ENCODE measurements at places on chromosomes 5 and 9. TPM values are rescaled to one million over a fixed set of nuclear protein-coding genes. Genes with fewer than 3 reads are reported as not detected.

DNA sequence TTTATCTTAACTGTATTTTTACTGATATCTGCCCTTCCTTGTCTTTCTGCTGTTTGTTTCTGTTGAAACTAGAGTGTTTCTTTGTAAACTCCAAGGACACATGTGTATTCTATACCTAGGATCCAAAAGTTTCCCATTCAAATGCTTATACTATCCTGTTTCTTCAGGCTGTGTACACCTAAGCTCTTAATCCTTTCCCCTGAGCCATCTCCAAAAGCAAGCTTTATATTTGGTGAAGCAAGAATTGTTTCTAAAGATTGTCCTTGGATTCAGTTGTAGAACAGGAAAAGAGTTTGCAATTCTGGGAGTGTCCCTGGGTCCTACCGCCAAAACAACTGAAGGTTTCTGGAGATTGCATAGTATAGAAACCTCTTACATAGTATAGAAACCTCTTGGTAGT is 65.9 kb downstream of the CWC27 start:
- no peak overlapping the region for H3K27ac ChIP-seq
- no peaks in the 10 kb centered on the region for H3K27me3 ChIP-seq
- no peaks in the 10 kb centered on the region for H3K36me3 ChIP-seq
- no peak overlapping the region for H3K4me3 ChIP-seq
- H3K4me1 ChIP-seq, result peaks cover 11% of the 10 kb centered on the region

DNA sequence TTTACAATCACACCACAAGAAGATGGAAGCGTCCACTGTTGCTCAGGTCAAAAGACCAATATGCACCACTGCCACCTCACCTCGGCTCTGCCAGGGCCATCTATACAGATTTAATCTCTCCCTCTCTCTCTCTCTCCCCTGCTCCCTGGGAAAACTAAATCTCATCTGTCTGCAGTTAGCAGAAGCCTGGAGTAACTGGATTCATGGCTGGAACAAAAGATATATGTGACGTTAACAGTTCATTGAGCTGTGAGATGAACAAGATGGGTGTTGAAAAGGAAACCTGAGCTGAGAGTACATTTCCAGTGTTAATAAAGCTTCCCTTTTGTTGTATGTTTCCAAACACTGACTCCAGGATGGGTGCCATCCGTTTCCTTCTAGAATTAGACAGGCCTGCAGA is 369.7 kb downstream of the CDK5RAP2 start:
- no peaks in the 10 kb centered on the region for H3K4me1 ChIP-seq
- DNase-seq, result no peak
- H3K27me3 ChIP-seq, result no peaks in the 10 kb centered on the region
- no peak overlapping the region for H3K4me3 ChIP-seq

DNA sequence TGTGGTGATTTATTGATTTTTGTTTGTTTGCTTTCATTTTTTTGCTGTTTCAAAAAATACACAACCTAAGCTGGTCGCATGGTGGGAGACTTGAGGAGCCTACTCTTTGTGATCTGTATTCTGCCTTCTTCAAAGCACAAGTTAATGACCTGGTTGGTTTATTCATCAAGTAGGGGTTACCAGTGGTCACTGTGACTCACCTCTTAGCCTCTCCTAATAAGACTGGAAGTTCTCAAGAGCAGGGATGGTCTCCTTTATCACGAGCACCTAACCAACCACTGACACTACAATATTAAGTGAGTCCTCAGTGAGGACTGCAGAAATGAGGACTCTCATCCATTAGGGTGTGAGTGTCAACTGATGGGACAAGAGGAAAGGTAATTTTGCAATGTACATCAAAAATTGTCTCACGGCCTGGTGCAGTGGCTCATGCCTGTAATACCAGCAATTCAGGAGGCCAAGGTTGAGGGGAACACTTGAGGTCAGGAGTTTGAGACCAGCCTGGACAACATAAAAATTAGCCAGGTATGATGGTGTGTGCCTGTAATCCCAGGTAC is 13.6 kb upstream of the MTMR12 start:
- H3K4me3 ChIP-seq, result no peak overlapping the region
- H3K27ac ChIP-seq, result no peak overlapping the region
- no peaks in the 10 kb centered on the region for H3K36me3 ChIP-seq
- no peaks in the 10 kb centered on the region for H3K27me3 ChIP-seq
- no peaks in the 10 kb centered on the region for H3K4me1 ChIP-seq

- DNase-seq, result no peak
- peaks cover 47% of the 10 kb centered on the region for H3K4me1 ChIP-seq
- H3K27me3 ChIP-seq, result no peaks in the 10 kb centered on the region
These were observed 2.0 kb downstream of the GLIS3 start for GRCh38 chr9:4297786-4298254.

- no peak for DNase-seq
- peaks cover 60% of the 10 kb centered on the region for H3K36me3 ChIP-seq
These were observed 79.9 kb downstream of the SMIM23 start for GRCh38 chr5:171865471-171865870.

DNA sequence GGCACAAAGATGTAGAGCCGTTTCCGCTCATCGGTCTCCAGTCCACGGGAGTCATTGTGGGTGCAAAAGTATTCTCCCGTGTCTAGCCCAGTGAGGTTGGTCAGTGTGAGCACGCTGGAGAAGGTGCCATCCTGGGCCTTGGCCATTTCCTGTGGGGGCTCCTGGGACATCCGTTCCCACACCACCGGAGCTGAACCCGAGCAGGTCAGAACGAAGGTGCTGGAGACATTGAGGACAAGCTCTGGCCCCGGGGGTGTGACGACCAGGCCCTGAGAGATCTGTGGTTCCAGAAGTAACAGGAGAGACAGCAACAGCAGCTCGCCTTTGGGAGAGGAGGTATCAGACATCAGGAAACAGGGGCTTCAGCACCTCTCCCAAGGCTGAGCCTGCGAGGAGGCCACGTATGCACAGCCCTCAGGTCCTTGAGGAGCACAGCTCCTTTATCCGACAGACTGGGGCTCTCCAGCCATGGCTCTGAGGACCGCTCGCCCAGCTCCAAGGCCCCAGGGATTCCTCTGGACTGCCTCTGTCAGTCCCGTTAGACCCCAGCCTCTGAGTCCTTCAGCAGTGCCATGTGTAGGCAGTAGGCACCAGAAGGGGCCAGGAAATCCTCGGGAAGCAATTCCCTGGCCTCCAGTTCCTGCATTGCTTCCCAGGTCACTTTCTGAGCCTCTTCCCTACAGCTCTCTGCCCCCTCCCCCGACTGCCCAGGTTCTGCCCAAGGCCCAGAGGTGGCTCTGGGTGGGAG is 19.9 kb downstream of the PDGFRB start:
- peak overlapping the region; percentile 83 for H3K27ac ChIP-seq
- no peak overlapping the region for H3K4me3 ChIP-seq
- no peak for DNase-seq

DNA sequence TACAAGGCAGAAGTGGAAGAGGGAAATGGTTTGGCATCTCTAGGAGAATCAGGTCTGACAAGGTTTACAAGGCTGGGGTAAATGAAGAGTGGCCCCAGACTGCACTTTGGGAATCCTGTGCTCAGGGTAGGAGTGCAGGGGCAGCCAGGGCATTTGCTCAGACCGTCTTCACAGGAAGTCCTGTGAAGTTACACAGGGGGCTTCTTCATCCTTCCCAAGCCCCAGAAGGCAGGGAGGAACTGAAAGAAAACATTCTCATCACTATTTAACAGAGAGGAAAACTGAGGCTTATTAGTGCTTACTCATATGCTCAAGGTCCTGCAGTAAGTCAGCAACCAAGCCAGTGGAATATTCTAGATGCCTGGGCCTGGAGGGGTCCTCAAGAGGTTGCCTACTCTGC is 80.7 kb downstream of the NRG2 start:
- peak; percentile 87 for DNase-seq
- H3K27ac ChIP-seq, result no peak overlapping the region
- no peaks in the 10 kb centered on the region for H3K36me3 ChIP-seq
- peaks cover 5% of the 10 kb centered on the region for H3K4me1 ChIP-seq
- H3K27me3 ChIP-seq, result no peaks in the 10 kb centered on the region

GRCh38 chr9:127168756-127169574 is 46.5 kb upstream of the ANGPTL2 start:
- H3K27ac ChIP-seq, result no peak overlapping the region
- peaks cover 4% of the 10 kb centered on the region for H3K36me3 ChIP-seq
- DNase-seq, result no peak
- peaks cover 7% of the 10 kb centered on the region for H3K4me1 ChIP-seq
- H3K4me3 ChIP-seq, result no peak overlapping the region

- H3K4me1 ChIP-seq, result peaks cover 40% of the 10 kb centered on the region
- no peaks in the 10 kb centered on the region for H3K36me3 ChIP-seq
- peak overlapping the region; percentile 44 for H3K27ac ChIP-seq
- no peak for DNase-seq
- H3K4me3 ChIP-seq, result no peak overlapping the region
These were observed 830 bp downstream of the TRAF1 start for GRCh38 chr9:120925535-120926396.

- H3K4me3 ChIP-seq, result no peak overlapping the region
- H3K36me3 ChIP-seq, result peaks cover 33% of the 10 kb centered on the region
- no peak for DNase-seq
- no peak overlapping the region for H3K27ac ChIP-seq
- H3K27me3 ChIP-seq, result no peaks in the 10 kb centered on the region
These were observed 196.3 kb downstream of the TRIO start for GRCh38 chr5:14339468-14339867.

DNA sequence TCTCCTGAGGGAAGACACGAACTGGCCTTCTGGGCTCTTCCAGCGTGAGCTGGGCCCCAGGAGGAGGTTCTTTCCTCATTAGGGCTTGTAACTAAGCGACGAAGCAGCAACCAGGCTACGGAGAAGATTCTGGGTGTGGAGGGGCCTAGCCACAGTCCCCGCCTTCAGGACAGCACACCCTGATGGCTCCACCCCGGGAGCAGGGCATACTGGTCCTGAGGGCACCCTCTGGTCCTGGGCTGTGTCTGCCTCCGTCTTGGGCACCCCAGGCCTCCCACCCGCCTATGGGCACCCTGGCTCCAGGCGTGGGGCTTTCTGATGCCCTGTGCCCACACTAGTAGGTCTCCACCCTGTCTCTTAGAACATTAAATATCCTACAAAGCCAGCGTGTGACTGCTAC is 136.4 kb downstream of the OLFM1 start:
- no peak overlapping the region for H3K4me3 ChIP-seq
- H3K27ac ChIP-seq, result no peak overlapping the region
- H3K36me3 ChIP-seq, result no peaks in the 10 kb centered on the region

DNA sequence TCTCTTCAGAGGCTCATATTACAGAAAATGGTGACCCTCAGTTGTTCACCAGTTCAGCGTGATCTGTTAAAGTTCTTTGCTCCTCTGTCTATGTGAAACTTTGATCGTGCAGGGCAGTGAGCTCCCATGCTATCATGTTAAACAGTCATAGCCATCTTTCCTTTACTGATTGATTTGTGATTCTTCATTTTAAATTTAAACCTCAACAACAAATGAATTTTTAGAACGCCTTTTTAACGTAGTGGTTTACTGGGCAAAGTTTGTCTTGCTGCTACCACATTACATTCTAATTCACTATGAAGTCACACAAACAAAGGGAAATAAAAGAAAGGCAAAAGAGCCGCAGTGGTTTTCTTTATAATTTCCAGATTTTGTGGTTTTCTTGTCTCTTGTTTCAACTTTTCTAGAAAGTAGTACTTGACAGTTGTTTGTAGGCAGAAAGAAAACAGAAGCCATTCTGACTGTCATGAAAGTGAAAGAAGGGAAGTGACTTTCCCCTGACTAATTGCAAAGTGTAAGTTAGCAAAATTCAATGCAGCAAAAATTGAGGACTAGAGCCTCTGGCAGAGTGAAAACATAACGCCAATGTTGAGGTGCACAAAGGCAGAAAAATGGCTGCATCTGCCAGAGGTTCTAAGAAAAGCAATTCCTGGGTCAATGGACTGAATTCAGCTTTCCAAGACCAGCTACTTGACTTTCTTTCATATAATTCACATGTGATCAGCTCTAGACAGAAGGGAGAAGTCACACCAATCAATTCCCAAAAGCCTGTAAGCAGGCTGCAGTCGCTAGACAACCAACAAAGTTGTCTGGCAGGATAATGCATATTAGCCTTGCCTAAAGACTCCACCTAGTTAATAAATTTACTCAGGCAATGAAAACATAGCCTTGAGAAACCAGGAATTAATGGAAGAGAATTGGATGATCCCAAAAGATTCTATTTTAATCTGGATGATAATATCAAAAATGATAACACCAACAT is 7.1 kb upstream of the IFNA6 start:
- H3K36me3 ChIP-seq, result no peaks in the 10 kb centered on the region
- H3K4me1 ChIP-seq, result no peaks in the 10 kb centered on the region
- no peaks in the 10 kb centered on the region for H3K27me3 ChIP-seq
- H3K4me3 ChIP-seq, result no peak overlapping the region
- H3K27ac ChIP-seq, result no peak overlapping the region

- no peaks in the 10 kb centered on the region for H3K27me3 ChIP-seq
- no peak overlapping the region for H3K27ac ChIP-seq
- no peak for DNase-seq
- no peaks in the 10 kb centered on the region for H3K36me3 ChIP-seq
- no peak overlapping the region for H3K4me3 ChIP-seq
- H3K4me1 ChIP-seq, result peaks cover 3% of the 10 kb centered on the region
These were observed 64.1 kb downstream of the SMIM23 start for GRCh38 chr5:171849585-171850323.

Gene PNPLA7
- total RNA-seq, result 4.2 TPM

Gene SPRY4
- total RNA-seq, result 25.6 TPM

Gene FYB1
- 3.2 TPM for total RNA-seq

Gene INSYN2B
- total RNA-seq, result not detected

Gene GPRIN1
- total RNA-seq, result 1.0 TPM
